Esophagus squamous epithelium (tissue), 5 donors: ENCODE measurements at places on chromosomes 3 and 15.

DNA sequence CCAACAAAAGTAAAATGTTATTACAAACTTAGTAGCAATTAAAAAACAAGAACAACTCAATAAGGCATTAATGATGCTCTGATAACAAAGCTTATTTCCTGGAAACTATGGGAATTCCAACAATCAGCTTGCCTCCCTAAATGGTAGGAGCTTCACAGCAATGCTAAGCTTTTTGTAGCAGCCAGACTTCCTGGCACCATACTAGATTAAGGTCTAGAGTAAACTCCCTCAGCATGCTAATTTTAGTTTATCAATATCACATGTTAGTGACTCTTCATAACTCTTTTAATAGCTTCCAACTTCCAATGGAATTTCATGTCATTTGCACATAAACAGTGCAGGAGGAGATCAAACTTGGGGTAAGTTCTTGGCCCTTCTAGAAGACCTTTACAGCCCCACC lies 782.0 kb downstream of the MCTP2 start:
- DNase-seq, result no peak

GRCh38 chr3:5013021-5013906 lies 34.0 kb downstream of the BHLHE40 start:
- DNase-seq, result no peak

DNA sequence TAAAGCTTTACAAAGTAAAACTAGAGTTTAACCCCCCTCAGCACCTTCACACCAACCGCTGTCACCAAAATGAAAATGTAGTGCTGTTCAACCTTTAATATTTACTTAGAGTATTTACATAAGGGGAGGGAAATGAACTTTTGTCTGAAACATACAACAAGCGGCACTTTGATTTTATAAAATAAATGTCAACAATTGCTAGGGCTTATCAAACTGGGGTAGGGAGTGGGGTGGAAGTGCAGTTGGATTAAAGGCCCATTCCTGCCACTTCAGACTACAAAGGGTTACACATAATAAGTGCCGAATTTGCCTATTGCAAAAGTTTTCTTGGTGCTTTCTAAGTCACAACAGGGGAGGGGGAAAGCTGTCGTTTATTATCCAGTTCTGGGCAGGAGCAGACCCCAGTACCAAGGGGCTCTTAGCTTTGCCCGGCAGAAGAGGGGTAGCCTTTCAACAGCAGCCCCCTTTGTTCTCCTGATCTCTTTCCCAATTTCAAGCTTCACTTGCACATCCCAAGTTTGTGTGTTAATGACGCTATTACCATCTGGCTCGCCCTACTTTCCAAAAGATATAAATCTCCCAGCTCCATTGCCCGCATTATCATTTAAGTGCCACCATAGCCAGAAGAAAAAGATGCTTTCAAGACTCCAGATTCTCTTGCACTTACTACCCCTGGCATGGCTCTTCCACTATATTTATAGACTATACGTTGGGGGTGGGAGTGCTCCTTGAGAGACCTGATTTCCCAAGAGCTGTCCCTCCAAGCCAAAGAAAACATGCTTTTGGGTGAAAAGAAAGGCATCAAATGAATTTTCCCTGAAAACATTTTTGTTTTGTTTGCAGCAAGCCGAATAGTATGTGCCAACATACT lies 17.0 kb downstream of the SOX2 start:
- no peak for DNase-seq

DNA sequence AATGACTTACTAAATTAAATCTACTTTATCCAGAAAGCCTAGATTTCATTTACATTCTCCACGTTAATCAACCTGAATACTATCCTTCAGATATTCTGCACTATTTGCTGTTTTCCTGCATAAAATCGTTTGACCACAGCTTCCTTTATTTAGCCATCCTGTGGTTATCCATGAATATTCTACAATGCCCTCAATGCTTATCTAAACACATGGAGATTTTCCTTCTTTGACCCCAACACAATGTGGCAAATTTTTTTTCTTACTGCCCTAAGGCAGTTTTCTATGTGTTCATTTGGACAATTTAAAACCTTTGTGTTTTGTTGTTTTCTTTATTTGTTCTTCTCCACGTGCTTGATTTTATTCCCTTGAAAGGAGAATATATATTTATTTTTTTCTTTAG lies 495.5 kb upstream of the ROBO1 start:
- DNase-seq, result no peak

- DNase-seq, result no peak
These were observed 71.7 kb downstream of the TTC23 start for GRCh38 chr15:99177679-99178078.

DNA sequence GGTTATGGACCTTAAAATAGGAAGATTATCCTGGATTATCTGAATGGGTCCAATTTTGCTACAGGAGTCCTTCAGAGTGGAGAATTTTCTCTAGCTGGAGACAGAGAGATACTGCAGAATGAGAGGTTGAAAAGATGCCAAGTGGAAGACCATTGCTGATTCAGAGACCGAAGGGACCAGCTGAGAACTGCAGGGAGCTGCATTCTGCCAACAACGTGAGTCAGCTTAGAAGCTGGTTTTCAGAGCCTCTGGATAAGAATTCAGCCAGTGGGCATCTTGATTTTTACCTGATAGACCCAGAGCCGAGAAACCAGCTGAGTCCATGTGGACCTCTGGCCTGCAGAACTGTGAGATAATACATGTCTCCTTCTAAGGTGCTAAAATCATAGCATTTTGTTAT lies 234.0 kb downstream of the NR2F2 start:
- no peak for DNase-seq

DNA sequence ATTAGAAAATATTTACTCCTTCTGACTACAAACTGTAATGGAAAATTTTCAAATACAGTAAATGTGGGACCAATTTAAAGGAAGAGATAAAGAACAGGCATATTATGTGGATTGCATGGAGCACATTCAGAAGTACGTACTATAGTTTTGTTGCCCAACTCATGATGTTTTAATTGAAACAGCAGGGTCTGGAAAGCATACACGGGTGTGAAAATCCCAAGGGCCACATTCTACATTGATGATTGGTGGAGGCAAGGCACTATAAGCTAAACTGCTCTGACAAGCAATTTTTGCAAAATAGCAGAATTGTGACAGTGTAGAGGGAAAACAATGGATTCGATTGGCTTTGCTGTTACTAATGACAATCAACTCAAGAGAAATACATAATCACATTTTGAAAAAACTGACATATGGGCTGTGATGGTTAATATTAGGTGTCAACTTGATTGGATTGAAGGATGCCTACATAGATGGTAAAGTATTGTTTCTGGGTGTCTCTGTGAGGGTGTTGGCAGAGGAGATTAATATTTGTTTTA lies 458.6 kb downstream of the PYDC2 start:
- DNase-seq, result no peak

GRCh38 chr3:9070961-9071360 lies 107.7 kb upstream of the RAD18 start:
- DNase-seq, result no peak

GRCh38 chr3:197899833-197900478 lies 50.0 kb upstream of the RPL35A start:
- no peak for DNase-seq
